Fibroblast of lung (primary cell): ENCODE measurements at places on chromosomes 2 and 18. TPM values are rescaled to one million over a fixed set of nuclear protein-coding genes. Genes with fewer than 3 reads are reported as not detected.

DNA sequence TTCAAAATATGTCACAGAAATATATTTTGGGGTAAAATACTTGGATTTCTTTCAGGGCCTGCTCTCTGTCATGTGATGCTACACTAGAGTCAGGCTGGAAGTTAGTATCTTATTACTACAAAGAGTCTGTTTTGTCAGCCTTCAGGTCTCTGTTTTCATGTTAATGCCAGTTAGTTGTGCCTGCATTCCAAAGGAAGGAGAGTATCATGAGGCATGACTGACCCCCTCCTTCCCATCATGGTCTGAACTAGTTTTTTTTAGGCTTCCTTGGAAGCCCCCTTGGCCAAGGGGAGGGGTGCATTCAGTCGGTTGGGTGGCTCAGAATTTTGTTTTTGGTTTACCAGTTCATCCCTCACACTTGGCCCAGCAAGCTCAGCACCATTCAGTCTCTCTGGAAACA lies 318.0 kb downstream of the ALK start:
- H3K4me1 ChIP-seq = peaks cover 5% of the 10 kb centered on the region
- H3K36me3 ChIP-seq = no peaks in the 10 kb centered on the region
- no peak overlapping the region for H3K4me3 ChIP-seq
- H3K27ac ChIP-seq = no peak overlapping the region
- no peaks in the 10 kb centered on the region for H3K27me3 ChIP-seq

- H3K4me3 ChIP-seq = no peak overlapping the region
- H3K4me1 ChIP-seq = peaks cover 3% of the 10 kb centered on the region
- H3K36me3 ChIP-seq = no peaks in the 10 kb centered on the region
- no peak overlapping the region for H3K27ac ChIP-seq
- no peak for DNase-seq
These were observed 2.8 kb upstream of the ZBTB14 start for GRCh38 chr18:5298156-5298852.

GRCh38 chr18:48566589-48566988 lies 27.8 kb downstream of the CTIF start:
- H3K4me1 ChIP-seq = peaks cover 10% of the 10 kb centered on the region
- H3K27ac ChIP-seq = no peak overlapping the region
- H3K4me3 ChIP-seq = no peak overlapping the region
- H3K36me3 ChIP-seq = no peaks in the 10 kb centered on the region

STK39 gene
- 14.4 and 16.7 TPM in 2 replicates for total RNA-seq

ACTG2 gene
- 4.1 TPM in 2 replicates for total RNA-seq

AOX1 gene
- total RNA-seq = 65.1 and 81.4 TPM in 2 replicates

UPP2 gene
- total RNA-seq = not detected in 2 replicates

TDRD15 gene
- not detected in 2 replicates for total RNA-seq
